ENCODE measurements at places on chromosomes 2 and 18.
A peak's percentile ranks its signal among the peaks of the same experiment; 100 is the strongest.

- DNase-seq, result no peak
Observed at GRCh38 chr2:169361706-169362117, 622 bp downstream of the LRP2 start.

- no peak for DNase-seq
Observed at GRCh38 chr2:204312105-204312504, 233.2 kb upstream of the PARD3B start.

- DNase-seq, result no peak
Observed at GRCh38 chr18:54181856-54182602, 42.4 kb downstream of the MBD2 start.

DNA sequence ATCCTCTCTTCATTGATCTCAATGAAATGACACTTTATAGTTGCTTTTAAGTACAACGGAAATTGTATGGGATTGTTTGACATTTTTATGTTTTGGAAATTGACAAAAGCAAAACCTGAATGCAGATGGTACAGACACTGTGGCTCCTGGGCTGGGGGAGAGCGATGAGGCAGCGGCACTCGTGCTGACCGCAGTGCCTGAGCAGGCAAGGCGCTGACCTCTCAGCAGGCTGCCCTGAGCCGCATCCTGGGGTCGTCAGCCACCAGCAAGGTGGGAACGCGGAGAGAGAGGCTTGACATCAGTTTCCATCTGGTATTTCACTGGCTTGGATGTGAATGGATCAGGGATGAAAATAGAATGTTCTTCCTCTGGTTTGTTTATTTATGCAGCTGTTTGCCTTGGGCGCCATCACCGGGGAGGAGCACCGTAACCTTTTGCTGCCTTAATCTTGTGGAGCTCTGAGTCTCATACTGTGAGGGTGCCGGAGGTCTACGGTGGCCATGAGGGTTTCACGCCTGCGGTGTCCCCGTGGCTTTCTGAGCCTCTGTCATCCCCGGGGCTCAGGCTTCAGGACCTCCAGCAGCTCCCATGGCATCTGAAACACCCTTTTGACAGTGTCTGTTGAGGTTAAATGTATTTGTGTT, 94.8 kb upstream of the TPO start:
- DNase-seq, result no peak

- DNase-seq, result no peak
Observed at GRCh38 chr2:52238782-52239181, 1206.8 kb upstream of the NRXN1 start.

GRCh38 chr2:224098481-224099230, 59.6 kb upstream of the SERPINE2 start:
- no peak for DNase-seq

GRCh38 chr2:173027181-173028128, 48.2 kb upstream of the MAP3K20 start:
- DNase-seq, result peak; percentile 45

DNA sequence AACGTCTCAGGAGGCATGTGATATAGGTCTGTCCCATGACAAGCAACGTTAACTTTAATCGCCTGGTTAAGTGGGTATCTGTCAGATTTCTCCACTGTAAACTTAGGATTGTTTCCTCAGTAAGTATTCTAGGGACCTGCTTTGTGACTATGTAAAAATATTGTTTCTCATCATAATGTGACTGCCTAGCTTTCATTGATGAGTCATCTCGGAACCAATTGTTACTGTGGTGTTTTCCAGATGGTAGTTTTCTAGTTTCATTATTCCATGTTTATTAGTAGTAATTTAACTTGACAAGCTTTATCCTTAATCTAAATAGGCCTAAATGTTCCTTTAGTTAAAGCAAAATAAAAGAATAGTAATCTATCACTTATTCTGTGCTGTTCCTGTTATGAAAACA, 28.2 kb upstream of the GATA6 start:
- DNase-seq, result no peak

- DNase-seq, result no peak
Observed at GRCh38 chr2:176174824-176175708, 13.4 kb upstream of the HOXD1 start.

DNA sequence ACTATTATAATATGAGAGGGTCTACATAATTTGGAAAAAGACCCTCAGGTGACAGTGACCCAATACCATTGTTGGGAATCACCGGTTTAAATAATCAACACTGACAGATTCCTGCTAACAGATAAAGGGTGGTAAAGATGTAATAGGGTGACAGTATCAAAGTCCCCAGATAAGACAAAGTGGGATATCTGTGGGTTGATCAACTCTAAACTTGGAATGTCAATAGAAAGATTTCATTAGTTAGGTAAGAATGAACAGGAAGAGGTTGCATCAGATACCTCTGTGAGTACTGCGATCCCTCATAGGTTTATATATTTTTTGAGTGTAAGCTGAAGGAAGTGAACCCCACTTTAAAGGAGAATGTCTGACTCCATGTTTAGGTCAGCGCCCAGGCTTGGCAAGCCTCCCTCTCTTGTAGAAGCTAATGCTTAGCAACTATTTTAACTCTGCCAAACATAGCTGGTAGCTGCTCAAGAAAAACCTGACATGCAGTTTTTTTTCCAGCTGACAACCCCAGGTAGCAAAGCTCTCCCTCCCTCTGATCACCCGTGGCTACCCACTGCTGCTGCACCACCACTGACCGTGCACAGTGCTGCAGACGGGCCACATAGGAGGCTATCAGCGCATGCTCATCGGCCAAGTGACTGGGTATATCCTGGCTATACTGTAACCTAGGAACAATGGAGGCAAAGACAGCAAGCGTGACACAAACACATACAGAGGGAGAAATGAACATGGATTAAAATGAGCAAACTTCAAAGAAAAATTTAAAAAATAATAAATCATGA, 113.3 kb upstream of the DNMT3A start:
- DNase-seq, result no peak

DNA sequence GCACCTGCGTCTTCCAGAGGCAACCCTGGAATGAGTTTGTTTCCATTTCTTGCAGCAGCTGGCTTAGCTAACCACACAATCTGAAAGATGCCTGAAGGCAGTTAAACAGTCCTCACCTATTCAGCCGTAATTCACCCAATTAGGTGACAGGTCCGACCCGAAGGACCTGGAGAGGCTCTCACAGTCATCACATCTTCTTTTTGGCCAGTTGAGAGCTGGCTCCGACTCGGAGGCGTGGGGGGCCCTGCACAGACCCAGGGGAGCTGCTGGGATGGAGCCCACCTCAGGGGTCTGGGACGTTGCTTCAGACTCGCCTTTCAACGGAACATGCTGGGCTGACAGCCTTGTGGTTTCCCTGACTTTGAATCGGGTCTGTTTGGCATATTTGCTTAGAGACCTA, 187.3 kb downstream of the RTP5 start:
- peak; percentile 1 for DNase-seq

GRCh38 chr2:165191096-165191728, 12.6 kb downstream of the SCN3A start:
- DNase-seq, result no peak

DNA sequence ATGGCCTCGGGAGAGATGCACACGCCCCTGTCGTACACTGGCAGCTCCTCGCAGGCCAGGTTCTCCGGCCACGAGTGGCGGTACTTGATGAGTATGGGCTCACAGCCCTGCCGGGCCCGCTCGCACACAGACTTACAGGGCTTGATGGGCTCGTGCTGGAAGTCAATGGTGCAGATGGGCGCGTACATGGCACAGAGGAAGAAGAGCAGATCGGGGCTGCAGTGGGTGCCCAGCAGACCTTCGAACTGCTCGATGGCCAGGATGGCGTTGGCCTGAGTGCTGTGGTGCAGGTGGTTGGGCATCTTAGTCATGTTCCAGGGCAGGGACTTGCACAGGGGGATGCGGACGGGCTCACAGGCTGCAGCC, 359 bp downstream of the FRZB start:
- DNase-seq, result no peak

GRCh38 chr2:59449274-59449673, 1104.2 kb downstream of the BCL11A start:
- no peak for DNase-seq

- no peak for DNase-seq
Observed at GRCh38 chr2:120522151-120522751, 176.3 kb downstream of the INHBB start.

DNA sequence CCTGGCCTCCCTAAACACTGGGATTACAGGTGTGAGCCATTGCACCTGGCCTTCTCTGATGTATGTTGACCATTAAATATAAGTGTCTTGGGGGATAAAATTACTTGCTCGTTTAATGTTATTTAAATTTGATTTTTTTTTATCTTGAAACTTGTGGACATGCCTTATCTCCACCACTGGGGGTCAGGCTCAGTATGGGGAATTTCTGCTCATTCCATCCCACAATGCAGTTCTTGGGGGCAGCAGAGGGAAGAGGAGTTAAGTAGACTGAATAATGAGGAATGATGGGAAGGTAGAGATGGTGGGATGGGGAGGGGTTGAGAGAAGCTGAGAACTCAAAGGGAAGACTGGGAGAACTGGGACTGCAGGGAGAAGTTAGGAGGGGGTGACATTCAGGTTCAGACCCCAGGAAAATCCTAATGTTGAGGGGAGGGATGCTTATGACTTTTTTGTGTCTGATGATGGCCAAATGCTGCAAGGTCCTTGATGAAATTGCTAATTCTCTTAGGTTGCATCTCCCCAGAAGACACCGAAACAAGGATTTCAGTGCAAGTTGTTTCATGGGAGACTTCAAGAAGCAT, 174.2 kb downstream of the MIB1 start:
- DNase-seq, result no peak

- DNase-seq, result no peak
Observed at GRCh38 chr18:3170441-3171161, 49.2 kb downstream of the MYOM1 start.

DNA sequence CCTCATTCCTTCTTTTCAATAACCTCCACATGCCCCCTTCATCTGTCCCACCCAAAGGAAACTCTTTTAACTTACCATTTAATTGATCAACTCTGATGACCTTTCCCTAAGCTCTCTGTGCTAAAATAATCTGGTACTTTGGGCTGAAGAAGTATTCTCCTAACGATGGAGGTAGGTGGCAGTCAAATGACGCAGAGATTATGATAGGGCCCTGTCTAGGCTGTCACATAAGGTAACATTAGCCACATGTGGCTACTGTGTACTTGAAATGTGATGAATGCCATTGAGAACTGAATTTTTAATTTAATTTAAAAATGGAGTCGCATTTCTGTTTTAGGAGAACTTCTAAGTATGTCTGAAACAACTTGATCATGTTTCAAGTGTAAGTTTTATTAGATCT, 140.5 kb upstream of the TNP1 start:
- no peak for DNase-seq

DNA sequence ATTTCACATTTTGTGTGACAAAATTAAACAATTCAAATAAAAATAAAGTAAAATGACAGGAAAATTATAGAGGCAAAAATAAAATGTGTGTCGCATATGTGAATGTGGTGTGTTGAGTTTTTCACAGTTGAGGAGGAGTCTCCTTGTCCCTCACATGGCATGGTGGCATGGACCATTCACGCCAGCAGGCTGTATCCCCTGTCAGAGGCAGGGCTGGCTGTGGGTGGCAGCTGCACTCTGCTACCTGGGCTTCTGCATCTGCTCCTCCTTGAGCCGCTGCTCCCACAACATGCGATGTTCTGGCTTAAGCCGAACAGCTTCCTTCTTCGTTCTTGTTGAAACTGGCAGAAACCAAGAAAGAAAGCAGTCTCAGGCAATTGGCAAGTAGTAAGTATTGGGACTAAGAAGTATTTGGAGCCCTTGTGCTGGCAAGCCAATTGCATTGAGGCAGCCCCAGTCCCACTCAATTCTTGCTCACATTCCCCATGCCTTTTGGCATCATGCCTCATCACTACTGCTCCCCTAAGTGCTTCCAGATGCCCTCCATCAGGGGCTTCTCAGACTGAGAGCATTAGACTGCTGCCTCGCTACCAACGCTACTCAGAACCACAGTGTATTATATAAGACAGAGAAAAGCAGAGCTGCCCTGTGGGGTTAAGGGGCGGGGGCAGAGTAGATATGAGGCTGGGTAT, 177.9 kb upstream of the NABP1 start:
- DNase-seq, result no peak

- peak; percentile 76 for DNase-seq
Observed at GRCh38 chr2:238016526-238016925, 44.3 kb upstream of the SCLY start.

GRCh38 chr2:119425620-119426395, 5.8 kb upstream of the TMEM37 start:
- no peak for DNase-seq

DNA sequence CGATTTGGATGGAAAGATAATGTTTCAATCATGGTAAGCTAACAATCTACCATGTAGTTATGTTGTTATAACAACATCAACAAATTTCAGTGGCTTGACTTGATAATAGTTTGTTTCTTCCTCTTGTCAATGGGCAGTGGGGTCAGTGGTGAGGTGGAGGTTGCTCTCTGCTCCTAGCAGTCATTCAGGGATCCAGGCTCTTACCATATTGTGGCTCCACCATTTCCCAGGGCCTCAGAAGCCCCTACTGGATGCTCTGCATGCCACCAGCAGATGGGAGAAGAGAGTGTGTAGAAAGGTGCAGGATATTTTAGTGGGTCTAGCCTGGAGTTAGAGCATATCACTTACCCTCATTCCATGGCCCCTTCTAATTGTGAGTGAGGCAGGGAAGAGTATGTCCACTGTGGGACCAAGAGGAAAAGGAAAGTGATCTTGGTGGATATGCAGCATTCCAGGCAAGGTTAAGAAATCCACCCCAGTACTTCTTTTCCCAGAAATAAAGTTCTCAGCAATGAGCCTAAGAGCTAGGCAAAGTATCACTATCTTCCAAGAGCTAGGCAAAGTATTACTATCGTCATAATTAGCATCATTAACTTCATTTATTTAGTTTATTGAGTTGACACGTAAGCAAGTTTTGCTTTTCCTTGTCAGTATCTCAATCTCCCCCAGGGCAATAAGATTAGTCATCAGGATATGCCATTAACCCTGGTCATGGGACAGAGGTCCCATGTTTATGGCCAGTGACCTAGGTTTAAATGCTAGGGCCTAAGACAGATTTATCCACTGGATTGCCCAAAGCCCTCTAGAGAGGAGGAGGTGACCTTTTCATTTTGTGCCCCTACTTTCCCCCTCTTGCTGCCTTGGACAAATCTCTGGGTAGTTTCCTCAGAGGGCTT, 4.2 kb upstream of the IWS1 start:
- DNase-seq, result no peak

GRCh38 chr2:129233166-129233565, 746.3 kb upstream of the RAB6C start:
- DNase-seq, result peak; percentile 83

GRCh38 chr2:167944825-167945659, 302.4 kb downstream of the STK39 start:
- no peak for DNase-seq

DNA sequence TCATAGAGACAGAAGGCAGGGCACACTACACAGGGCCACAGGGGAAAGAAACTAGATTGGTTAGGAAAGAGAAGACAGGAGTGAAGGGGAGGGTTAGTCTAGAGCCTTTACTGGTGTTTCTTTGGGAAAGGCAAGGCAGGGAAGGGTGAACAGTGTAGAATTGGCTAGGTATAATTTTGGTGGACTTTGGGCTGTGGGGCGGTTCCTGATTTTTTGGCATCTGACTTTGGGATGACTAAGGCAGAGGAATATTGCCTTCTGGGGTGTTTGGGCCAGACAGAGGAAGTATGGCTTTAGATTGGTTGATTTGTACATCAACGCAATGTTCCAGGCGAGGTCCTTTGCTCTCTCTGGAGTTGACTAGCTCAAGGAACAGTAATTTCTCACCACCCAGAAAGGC, 534.8 kb downstream of the DCC start:
- DNase-seq, result no peak
